ENCODE measurements at places on chromosomes 4 and X. TPM values are rescaled to one million over a fixed set of nuclear protein-coding genes. Genes with fewer than 3 reads are reported as not detected.

The PITX2 gene
- 30.4 TPM for total RNA-seq

The DUSP9 gene
- total RNA-seq, result 0.63 TPM

DNA sequence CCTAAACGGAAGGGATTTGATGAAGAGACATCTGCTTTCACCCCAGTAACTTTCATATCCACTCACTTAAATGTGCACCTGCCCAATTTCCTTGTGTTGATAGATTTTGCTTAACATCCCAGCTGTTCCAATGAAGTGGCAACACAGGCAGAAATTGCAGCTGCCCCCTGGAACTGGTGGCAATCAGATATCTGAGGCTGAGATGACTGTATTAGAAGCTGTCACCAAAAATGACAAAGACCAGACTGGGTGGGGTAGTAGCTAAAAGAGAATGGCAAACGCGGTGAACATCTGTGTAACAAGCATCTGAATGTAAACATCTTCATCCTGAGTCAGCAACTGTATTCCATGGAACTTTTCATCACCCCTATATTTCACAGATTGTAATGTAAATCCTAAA lies 17.1 kb downstream of the GABRA2 start:
- DNase-seq, result no peak

GRCh38 chr4:113505044-113505443 lies 256.5 kb downstream of the CAMK2D start:
- no peak for DNase-seq

All from urinary bladder (tissue), 4 donors.